ENCODE measurements at places on chromosomes 1 and 21.

DNA sequence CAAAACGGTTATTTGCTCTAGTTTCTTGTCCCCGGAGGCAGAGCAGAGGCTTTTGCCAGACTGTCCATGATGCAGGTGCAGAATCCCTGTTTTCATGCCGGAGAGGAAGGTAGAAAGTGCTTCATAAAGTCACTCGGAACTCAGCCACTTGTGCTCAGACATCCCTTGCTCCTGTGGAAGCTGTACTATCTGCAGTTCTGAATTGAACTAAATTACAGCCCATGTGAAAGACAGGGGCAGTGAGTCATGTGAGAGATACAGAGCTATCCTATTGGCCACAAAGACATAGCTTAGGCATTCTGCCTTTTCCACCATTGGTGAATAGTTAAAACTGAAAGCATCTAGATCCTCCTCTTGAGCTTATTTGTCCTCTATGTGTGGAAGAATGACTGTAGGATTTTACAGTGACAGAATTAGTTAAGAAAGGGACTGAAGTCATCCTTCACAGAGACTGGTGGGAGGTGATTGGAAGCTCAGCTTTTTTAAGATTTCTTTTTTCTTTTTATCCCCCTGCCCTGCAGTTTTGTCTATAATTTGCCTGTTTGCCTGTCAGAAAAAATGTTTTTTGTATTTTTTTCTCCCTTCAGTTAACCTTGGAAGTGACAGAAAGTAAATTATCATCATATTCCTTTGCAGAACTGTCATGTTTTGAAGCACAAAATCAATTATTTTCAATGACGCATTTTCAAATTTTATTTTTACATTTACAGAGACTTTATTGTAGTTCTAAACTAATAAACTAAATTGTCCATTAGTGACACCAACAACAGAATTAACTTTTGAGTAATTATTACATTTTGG is 298.6 kb downstream of the PTPRC start:
- DNase-seq, result peak; percentile 95

- no peak for DNase-seq
These were observed 838 bp downstream of the CCDC28B start for GRCh38 chr1:32201011-32201855.

- DNase-seq, result no peak
These were observed 21.1 kb downstream of the CLDN8 start for GRCh38 chr21:30194701-30195299.

- DNase-seq, result no peak
These were observed 169.2 kb upstream of the IRF2BP2 start for GRCh38 chr1:234779160-234779538.

DNA sequence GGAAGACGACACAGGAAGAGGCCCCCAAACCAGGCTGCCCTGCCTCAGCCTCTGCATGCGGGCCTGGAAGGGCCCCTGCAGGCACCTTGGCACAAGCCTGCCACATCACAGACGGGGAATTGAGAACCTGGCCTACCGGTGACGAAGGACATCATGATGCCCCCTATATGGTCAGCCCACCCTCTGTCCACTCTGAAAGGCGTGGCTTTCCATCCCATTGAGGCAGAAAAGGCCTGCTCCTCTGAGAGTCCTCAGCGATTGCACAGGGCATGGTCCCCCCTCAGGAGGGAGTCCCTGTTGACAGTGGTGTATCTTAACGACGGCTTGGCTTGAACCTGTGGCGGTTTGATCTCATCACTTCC is 11.4 kb downstream of the KRTAP10-1 start:
- DNase-seq, result no peak

DNA sequence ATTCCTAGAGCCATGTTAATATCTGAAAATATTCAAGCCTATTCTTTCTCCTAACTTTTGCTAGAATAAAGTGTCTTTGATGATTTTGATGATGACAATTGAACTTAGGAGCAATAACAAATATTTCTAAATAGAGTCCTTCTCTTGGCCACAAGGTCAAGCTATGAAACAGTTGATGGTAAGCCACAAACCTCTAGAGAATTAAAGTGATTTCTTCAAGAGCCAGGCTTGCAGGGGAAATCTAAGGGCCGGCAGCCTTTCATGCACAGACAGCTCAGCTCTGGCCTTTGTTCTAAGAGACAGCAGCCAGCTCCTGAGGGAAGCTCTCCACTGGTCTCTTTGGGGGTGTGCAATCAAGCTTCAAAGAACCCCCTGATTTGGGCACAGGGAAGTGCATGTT is 59.0 kb downstream of the SUSD4 start:
- DNase-seq, result no peak

- no peak for DNase-seq
These were observed 63.2 kb downstream of the VWA5B1 start for GRCh38 chr1:20353836-20354235.

- no peak for DNase-seq
These were observed 588 bp upstream of the WNT3A start for GRCh38 chr1:228006034-228006785.

GRCh38 chr1:111738436-111739193 is 580 bp downstream of the INKA2 start:
- DNase-seq, result peak; percentile 65

All from amniotic epithelial cell (primary cell).